Fibroblast of pulmonary artery (primary cell): ENCODE measurements at places on chromosomes 12 and 14.
A peak's percentile ranks its signal among the peaks of the same experiment; 100 is the strongest.

- no peak for DNase-seq
These were observed 18.3 kb downstream of the IL31 start for GRCh38 chr12:122155705-122156104.

DNA sequence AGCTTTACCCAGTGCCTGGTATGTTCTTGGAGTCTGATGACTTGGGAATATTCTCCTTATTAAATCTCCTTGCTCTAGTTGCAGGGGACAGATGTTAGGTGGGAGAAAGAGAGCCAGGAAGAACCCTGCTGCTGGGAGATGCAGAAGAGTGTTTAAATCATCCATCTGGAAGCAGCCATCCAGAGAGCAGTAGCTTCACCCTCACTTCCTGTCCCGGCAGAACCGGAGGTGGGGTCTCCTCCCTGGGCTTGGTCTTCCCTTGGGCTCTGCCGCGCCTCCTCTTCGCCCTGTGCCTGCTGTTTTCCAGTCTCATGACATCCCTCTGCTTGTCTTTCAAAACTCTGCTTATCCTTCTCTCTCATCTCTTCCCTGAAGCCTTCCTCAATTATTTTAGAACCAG, 15.5 kb downstream of the B4GALNT3 start:
- no peak for DNase-seq

GRCh38 chr12:40312196-40312595, 87.4 kb downstream of the LRRK2 start:
- DNase-seq, result no peak

DNA sequence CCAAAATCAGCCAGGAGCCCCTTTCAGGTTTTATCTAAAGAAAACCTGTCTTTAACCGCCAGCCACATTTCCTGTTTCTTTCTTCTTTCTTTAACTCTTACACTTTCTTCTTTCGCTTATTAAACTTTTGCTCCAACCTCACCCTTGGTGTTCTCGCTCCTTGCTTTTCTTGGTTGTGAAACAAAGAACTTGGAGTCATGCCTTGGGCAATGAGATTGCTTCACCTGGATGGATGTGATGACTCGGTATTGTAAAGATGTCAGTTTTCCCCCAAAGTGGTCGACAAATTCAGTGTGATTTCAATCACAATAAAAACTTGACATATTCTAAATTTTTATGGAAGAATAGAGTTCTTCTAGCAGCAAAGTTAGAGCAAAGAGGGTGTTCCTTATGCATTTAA, 16.2 kb upstream of the TCL1A start:
- DNase-seq, result no peak

GRCh38 chr14:36129181-36129580, 47.3 kb downstream of the PTCSC3 start:
- no peak for DNase-seq

GRCh38 chr12:122079532-122080081, 1.1 kb downstream of the MLXIP start:
- DNase-seq, result no peak

- peak; percentile 23 for DNase-seq
These were observed 572 bp downstream of the RAN start for GRCh38 chr12:130872179-130873096.

GRCh38 chr12:70418101-70418500, 52.0 kb downstream of the KCNMB4 start:
- DNase-seq, result no peak

DNA sequence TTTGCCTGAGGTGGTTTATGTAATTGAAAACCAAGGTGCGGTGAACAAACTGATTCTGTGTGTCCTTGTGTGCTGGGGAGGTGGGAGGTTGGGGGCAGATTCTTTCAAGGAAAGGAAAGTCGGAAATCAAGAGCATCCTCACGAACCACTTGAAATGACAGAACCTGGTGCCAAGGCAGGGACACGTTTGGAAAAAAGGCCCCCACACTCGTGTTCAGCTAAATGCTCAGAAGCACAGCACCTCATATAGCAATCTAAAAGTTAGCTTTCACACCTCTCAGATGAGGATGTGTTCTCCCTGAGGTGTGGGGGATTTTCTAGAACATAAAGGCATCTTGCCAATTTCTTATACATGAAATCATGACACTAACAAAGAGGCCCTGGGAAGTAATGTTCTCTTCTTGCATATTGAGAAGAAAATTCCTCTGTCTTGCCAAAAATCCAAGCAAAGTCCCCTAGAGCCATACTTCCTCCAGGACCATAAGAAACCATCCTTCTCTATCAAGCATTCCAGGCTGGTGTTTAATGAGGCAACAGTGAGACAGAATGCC, 119.6 kb downstream of the PLXNC1 start:
- no peak for DNase-seq

GRCh38 chr12:92506460-92506859, 196.3 kb upstream of the PLEKHG7 start:
- no peak for DNase-seq

GRCh38 chr12:111024205-111024801, 103.9 kb upstream of the MYL2 start:
- peak; percentile 31 for DNase-seq
